Stimulated activated CD8-positive, alpha-beta memory T cell treated with anti-CD3 and anti-CD28 coated beads, Interleukin-15, amount 100 ng/mL, for 48 hours (primary cell): ENCODE measurements at places on chromosomes 6 and 20.

DNA sequence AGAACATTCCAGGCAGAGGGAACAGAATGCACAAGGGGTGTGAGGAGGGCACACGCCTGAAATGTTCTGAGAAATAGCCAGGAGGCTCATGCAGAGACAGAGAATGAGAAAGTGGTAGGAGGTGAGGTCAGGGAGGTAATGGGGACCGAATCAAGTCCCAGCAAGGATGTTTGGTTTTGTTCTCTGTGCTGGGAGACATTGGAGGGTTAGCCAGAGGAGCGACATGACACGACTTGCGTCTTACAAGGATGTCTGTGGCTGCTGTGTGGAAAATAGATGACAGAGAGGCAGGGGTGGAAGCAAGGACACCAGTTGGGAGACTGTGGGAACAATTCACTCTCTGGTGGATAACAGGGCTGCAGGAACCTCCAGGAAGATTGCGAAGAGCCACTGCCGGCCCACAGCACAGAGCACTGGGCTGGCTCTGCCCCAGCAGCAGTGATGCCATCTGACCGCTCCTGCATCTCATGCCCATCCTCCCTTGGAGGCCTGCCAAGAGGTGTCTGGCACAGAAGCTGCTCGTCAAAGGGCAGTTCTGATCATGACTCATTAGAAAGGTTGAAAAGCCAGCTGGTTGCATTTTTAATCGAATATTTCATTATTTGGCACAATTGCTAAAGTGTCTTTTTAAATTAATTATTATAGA, 57.7 kb upstream of the CD83 start:
- no peak for DNase-seq

DNA sequence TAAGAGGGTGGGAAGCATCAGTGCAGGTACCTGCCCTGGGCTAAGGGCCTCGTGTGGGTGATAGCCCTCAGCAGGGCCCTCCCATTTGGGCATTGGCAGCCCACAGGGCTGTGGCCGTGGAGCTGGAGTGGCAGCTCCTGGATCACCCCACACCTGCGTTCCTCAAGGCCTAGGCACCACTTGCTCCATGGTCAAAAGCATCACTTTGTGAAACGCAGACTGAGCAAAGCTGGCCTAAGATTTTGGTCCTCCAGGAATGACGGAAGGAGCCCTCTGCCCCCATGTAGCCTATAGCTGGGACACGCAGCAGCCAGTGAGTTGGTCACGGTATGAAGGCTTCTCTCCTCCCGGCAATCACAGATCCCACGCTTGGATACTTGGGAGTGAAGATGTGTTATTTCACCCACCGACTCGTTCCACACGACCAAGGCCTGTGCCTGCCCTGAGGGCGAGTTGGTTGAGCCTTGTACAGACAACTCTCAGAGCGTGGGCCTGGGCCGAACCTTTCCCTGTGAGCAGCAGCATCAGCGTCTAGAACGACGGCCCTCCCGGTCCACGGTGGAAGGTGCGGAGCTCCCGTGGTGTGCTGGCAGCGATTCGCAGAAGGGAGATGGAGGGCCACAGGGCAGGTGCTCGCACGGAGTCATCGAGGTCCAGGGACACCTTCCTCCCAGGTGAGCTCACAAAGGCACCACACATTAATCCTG, 39.7 kb downstream of the THBS2 start:
- no peak for DNase-seq

GRCh38 chr20:57711311-57711712, 1.5 kb upstream of the PMEPA1 start:
- no peak for DNase-seq

- no peak for DNase-seq
Measured at GRCh38 chr6:43683708-43684455, 3.7 kb downstream of the MRPS18A start.

DNA sequence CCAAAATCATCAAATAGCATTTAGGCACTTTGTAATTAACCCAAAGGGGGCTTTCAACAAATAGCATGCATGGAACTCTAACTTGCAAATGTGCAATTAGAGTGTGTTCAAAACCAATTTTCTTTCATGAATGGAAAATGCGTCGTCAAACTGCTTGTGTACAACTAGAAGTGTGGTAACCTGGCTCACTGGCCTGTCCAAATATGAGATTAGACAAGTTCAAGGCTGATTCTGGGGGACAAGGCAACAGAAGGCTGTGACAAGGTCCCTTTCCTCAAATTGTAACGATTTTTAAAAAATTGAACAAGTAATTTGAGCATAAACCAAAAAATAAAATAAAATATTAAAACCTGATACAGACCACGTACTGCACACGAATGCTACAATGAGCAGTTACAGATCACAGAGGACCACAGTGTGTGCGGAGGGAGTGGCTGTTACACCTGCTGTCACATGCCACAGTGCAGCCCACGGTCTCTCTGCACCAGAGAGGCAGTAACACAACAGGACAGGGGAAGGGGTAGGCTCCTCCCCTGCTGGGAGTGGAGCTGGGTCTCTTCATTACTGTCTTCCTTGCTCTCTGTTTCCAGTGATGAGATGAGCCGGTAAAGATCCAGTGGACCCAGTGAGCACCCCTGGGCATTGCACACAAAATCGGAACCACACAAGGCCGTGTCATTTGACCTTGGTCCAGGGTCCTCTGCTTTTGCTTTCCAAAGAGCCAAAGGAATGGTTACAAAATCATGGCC, 252.2 kb upstream of the PDE10A start:
- no peak for DNase-seq

GRCh38 chr6:138194287-138194686, 24.0 kb downstream of the PBOV1 start:
- no peak for DNase-seq

GRCh38 chr6:21033575-21034026, 499.3 kb downstream of the CDKAL1 start:
- DNase-seq = no peak

DNA sequence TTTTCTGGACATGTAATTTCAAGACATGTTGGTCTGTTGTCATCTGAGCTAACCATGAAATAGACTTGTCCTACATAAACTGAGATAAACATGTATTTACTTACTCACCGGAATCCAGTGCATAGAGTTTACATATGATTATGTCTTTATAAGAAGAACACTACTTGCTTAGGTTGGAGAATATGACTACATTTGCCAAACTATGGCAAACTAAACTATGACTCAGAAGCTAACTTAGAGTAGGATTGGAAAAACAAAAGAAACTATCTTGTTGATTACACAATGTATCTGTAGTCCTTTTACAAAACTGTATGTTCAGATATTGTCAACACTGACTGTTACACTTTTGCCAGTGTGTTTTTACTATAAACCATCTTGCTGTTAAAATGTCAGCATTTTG, 113.3 kb downstream of the CRYBG1 start:
- DNase-seq = no peak

GRCh38 chr20:32063695-32064094, 11.7 kb downstream of the HCK start:
- no peak for DNase-seq

- DNase-seq = no peak
Measured at GRCh38 chr6:110332281-110332680, 25.9 kb downstream of the METTL24 start.

- DNase-seq = no peak
Measured at GRCh38 chr6:82072751-82073150, 174.8 kb downstream of the IBTK start.

- DNase-seq = no peak
Measured at GRCh38 chr6:140671926-140672325, 1297.5 kb upstream of the CITED2 start.

DNA sequence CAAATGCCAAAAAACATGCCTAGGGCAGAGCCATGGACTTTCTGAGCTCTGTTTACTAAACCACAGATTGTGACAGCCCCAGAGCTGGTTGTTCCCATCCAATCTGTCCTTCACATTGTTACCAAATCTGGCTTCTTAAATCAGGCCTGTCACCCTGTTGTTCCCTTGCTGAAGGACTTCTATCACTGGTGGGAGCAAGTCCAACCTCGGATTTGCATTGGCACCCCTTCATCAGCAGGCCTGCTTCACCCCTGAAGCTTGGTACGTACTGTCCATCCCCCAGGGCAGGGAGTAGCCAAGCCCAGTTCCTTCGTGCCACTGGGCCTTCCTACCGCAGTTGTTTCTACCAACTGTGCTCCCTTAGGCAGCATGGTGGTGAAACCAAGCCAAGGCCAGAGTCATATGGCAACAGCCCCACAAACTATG, 357.3 kb upstream of the JARID2 start:
- no peak for DNase-seq

DNA sequence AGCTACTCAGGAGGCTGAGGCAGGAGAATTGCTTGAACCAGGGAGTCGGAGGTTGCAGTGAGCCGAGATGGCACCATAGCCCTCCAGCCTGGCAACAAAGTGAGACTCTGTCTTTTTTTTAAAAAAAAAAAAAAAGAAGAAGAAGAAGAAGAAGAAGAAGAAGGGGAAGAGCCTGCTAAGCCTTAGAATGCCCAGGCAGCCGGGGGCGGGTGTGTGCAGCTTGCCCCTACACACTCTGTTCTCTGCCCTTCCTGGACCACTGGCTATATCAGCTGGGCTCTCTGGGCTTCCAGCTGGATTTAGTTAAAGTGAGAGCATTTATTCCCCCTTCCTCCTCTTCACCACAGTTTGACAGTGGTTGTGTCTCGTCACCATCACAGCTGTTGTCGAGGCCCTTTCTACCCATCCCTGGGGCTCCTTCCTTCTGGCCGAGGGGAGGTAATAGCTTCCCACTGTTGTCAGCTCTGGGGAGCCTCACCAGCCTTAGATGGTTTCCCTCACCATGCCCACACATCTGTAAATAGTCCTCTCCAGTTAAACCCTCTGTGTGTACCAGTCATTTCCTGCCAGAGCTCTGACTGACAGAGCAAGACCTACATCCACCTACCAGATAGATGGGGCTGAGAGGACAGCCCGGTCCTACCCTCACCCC, 77.6 kb downstream of the TRERF1 start:
- no peak for DNase-seq

GRCh38 chr6:32972353-32973143, 4.2 kb downstream of the BRD2 start:
- DNase-seq = peak; percentile 42

GRCh38 chr6:13538084-13538483, 36.3 kb upstream of the SIRT5 start:
- DNase-seq = no peak

DNA sequence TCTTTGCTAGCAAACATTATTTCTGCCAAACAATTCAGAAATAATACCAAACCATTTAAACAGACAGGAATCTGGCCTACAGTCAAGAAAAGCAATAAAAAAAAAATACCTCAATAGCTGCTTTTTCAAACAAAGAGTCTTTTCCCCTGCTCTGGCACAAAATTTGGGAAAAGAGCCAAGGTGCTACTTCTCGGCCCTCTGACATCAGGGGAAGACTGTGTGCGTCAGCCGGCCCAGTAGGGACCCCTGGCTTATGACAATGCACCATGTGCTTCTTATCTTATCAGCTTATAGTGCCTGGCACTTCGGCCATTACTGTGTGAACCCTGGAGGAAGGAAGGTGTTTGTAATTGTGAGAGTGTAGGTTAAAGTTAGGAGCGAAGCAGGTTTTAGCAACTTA, 89.4 kb downstream of the PDE10A start:
- no peak for DNase-seq

GRCh38 chr6:7204726-7205125, 97.0 kb downstream of the RREB1 start:
- no peak for DNase-seq

DNA sequence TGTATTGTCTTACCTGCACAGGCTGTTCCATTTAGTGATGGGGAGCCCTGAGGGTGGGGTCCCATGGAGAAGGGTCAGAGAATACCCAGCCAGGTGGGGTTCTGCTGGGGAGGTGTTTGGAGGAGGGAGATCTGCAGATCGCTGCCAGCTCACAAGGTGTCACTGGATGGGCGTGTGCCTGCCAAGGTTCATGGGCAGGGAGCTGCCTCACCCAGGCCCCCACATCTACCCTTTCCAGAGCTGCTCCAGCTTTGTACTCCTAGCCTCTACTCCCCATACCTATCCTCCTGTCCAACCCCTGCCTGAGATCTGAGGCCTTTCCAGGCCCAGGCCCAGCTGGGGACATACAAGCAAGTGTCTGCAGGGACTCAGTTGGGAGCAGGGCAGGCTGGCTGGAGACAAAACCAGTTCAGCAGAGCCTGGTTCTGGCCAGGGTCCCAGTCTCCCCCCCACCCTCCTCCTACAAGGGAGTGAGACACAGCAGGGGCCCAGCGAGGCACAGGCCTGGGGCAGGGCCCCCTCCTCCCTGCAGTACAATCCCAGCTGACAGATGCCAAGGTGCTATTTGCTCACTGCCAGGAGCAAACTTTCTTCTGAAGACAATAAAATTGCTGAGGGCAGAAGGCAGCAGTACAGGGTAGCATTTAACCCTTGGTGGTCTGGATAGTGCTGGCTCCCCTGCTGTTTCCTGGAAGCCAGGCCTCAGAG, 19.7 kb downstream of the SPDEF start:
- DNase-seq = no peak

GRCh38 chr6:13289789-13290318, 38.5 kb downstream of the TBC1D7 start:
- DNase-seq = no peak

GRCh38 chr6:116278854-116279231, 887 bp downstream of the TSPYL1 start:
- no peak for DNase-seq

GRCh38 chr6:46903175-46903574, 18.6 kb downstream of the ADGRF5 start:
- no peak for DNase-seq

DNA sequence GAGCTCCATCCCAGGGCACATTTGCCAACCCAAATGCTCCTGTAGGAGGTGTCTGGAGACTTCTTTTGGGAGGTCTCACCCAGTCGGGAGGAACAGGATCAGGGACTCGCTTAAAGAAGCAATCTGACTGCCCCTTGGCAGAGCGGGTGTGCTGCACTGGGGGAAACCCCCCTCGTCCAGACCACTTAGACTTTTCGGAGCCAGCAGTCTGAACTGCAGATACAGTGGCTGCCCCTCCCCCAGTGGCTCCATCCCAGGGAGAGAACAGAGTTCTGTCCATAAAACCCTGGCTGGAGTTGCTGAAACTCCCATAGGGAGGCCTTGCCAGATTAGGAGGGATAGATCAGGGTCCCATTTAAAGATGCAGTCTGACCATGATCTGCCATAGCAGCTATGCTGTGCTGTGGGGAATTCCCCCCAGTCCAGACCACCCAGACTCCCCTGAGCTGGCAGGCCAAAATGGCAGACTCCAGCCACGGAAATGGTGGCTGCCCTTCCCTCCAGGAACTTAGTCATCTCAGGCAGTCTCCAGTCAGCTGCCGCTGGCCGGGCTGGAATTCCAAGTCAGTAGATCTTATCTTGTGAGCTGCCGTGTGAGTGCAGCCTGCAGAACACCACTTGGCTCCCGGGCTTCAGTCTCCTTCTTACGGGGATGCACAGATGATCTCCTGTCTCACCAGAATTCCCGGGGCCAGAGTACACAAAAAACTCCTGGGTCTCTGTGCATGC, 278.1 kb upstream of the SASH1 start:
- no peak for DNase-seq

DNA sequence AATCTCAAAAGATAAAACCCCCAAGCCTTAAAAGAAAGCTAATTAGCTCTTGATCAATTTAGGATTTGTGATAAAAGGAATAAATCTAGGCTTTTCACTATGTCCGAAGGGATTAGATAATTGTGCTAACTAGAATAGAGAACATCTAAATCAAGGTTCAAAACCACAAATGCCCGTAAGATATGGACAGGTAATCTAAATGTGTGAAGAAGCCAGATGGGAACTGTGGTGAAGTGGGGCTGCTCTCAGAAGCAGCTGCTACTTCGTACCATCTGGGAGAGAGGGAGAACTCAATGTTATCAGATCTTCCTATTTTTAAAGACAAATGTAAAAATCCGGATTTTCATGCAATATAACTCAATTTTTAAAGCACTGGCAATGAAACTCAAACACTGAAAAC, 44.2 kb downstream of the NCOA6 start:
- no peak for DNase-seq

- DNase-seq = no peak
Measured at GRCh38 chr6:108001696-108002231, 43.8 kb upstream of the SEC63 start.

- no peak for DNase-seq
Measured at GRCh38 chr20:13396022-13396421, 174.9 kb downstream of the ISM1 start.
